AG20443 (cell line): ENCODE measurements at places on chromosomes 1 and 21.

DNA sequence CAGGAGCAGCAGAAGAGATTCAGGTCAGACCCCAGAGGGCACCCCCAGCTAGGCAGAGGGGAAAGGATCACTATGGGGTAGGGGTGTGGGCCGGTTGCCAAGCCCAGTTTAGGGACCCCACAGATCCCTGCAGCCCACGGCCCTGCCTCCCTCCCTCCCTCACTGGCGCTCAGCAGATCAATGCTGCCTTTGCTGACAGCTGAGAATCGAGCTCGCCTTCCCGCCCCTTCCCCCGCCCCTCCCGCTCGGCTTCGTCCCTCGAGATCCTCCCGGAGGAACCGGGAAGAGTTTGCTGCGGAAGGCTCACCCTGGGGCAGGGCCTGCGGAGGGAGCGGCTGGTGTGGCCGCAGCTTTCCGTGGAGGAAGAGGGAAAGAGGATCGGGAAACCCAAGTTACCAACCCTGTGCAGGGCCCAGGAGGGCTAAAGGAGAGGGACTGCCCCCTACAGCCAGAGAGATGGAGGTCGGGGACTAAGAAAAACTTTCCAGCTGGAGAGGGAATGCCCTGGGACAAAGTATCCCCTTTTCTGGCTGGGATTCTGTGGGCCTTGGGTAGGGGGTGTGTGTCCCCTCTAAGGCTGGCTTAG is 1.1 kb upstream of the KCNQ4 start:
- peak; percentile 45 for DNase-seq

DNA sequence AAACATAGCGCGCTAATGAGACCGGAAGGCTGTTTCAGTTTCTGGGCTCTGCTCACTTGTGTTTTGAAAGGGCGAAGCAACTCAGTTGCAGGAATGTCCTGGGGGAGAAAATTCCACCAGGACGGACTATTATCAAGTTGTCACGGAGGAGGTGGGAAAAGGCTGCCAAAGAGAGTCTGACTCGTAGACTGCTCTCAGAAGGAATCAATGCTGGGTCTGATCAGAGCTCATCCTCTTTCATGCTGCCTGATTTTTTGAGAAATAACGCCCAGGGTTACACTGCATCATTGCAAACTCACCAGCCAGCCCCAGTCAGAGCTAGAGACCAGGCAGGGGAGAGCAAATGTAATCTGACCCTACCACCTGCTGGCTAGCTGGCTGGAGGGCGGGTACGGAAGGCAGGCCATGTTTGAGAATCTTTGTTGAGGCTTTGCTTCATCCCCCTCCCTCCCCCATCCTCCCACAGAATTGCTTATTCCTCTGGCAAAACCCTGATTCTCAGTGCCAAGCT is 36.4 kb upstream of the BCL9 start:
- DNase-seq, result peak; percentile 43

- no peak for DNase-seq
Measured at GRCh38 chr1:150799089-150799488, 9.0 kb downstream of the CTSK start.

DNA sequence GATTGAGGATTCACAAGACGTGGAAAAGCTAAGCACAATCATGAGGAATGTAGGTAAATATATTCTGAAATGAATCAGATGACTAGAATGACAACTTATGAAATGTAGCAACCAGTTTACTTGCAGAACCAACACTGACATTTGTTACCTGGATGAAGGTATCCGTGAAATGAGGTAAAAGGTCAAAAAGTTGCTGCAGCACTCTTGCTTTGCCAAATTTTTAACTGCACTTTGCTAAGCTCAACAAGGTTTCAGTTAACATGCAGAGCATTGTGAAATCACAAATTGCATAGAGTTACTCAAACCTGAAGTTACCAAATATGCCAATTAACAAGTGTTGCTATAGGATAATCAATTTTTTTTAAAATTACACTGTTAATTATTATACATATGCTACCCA is 1280.1 kb downstream of the KCNT2 start:
- DNase-seq, result no peak

GRCh38 chr1:213162338-213162737 is 111.3 kb downstream of the RPS6KC1 start:
- DNase-seq, result no peak
